ENCODE measurements at places on chromosomes 5 and 9. TPM values are rescaled to one million over a fixed set of nuclear protein-coding genes. Genes with fewer than 3 reads are reported as not detected.
A peak's percentile ranks its signal among the peaks of the same experiment; 100 is the strongest.

DNA sequence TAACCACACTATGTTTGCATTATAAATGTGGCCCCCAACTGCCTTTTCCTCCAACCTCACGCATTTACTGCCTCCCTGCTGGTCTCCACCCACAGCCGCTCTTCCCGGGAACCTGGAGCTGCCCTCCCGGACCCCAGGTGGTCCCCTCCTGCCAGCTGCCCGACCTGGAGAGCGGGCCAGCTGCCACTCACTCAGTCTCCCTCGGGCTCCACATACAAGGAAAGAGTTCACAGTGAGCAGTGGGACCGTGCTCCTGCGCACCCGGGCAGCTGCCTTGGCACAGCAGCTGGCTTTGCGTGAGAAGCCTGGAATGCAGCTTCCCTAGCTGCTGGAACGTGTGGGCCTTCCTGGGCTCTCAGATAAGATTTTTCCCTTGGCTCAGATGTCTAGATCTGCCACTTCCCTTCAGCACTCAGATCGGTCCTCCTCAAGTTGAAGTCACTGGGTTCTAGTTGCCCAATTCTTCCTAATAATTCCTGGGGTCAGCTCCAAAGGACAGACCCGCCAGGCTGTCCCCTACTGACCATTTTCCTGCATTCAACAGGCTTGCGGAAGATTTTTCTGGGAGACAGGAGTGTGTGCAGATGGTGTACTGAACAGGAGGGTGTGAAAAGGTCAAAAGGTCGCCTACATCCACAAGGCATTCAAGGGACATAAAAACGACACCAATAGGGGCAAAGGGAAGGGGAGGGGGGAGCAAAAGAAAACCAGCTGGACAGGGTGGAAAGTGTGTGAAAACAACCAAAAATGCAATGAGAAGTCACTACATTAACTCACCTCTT is 69.1 kb downstream of the MYO10 start:
- no peaks in the 10 kb centered on the region for H3K36me3 ChIP-seq
- H3K27ac ChIP-seq: no peak overlapping the region
- DNase-seq: no peak
- no peak overlapping the region for H3K4me3 ChIP-seq

DNA sequence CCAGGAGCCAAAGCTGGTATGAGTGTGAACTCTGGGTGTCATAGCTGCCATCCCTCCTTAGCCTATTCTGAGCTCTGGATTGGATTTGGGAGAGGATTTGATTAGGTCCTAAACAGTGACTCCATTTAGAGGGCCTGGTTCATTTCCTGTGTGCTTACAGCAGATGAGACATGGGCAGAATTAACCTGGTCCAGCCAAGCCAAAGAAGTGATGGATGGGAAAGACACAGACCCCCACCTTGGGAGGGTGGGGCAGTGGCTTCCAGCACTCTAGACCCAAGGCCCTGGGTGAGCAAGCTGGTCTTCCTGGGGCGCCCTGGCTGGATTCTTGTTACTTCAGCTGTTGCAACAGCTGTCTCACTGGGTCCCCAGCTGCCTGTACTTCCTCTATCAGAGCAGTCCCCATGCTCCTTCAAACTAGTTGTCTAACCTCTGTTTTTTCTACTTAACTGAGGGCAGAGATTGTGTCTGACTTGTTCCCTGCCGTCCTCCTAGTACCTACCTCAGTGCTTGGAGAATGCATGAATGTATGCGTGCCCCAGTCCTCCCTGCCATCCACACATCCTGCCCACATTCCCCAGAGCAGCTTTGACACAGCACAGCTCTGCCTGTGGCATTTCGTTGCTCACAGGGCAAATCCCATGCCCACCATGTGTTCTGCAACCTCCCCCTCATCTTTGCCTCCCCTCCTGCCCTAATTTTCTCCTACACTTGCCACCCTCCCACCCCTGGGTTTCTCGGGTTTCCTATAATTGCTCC is 115.9 kb downstream of the RGS3 start:
- no peak overlapping the region for H3K4me3 ChIP-seq
- DNase-seq: peak; percentile 26
- peak overlapping the region; percentile 74 for H3K27ac ChIP-seq
- no peaks in the 10 kb centered on the region for H3K27me3 ChIP-seq
- no peaks in the 10 kb centered on the region for H3K36me3 ChIP-seq

DNA sequence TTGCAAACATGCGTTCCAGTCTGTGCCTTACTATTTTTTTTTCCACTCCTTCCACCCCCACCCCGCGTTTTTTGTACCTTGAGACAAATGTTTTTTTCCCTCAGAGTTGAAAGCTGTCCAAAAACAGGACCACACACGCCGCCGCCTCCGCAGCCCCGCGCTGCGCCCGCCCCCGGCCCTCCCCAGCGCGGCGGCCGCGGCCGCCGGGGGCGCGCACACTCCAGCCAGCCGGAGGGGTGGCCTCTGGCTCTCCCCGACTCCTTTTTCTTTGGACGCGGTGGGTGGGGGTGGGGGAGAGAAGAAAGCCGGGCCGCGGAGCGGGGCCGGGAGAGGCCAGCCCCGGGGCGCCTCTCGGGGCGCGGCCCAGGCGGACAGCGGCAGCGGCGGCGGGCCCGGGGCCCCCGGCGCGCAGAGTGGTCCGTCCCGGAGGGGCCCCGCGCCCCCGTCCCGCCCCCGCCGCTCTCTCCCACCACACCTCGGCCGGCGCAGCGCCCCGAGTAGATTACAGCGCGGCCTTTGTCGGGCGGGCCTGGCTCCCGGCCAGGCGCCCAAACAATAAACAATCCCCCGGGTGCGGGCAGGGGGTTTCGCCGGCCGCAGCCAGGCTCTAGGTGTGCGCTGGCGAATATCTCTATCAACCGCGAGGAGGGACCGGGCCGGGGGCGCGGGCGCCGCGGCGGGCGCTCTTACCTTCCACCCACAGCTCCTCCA is 10.9 kb downstream of the PTCH1 start:
- DNase-seq: no peak
- H3K4me3 ChIP-seq: peak overlapping the region; percentile 95
- H3K27ac ChIP-seq: peak overlapping the region; percentile 98
- peaks cover 5% of the 10 kb centered on the region for H3K36me3 ChIP-seq

DNA sequence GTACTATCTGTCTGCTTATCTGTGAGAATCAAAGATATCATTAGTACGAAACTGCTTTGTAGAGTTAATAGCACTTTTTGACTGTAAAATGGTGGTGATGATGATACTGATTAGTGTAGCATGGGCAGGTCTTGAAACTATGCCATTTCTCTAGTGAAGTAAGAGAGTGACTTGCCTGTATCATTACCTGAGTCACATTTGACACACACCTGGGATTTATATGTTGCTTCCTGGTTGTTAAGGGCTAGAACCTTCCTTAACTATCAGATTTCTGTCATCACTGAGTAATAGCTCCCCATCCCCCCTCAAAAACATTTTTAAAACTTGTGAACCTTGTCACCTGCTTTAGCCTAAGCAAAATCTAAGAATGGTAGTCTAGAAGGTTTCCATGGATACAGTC is 135.6 kb upstream of the RORB start:
- no peak for DNase-seq
- no peak overlapping the region for H3K27ac ChIP-seq
- H3K27me3 ChIP-seq: no peaks in the 10 kb centered on the region

GRCh38 chr9:90883661-90884060 is 82.0 kb downstream of the SYK start:
- H3K27me3 ChIP-seq: no peaks in the 10 kb centered on the region
- DNase-seq: no peak
- no peaks in the 10 kb centered on the region for H3K36me3 ChIP-seq
- no peak overlapping the region for H3K27ac ChIP-seq
- no peaks in the 10 kb centered on the region for H3K4me1 ChIP-seq
- no peak overlapping the region for H3K4me3 ChIP-seq

DNA sequence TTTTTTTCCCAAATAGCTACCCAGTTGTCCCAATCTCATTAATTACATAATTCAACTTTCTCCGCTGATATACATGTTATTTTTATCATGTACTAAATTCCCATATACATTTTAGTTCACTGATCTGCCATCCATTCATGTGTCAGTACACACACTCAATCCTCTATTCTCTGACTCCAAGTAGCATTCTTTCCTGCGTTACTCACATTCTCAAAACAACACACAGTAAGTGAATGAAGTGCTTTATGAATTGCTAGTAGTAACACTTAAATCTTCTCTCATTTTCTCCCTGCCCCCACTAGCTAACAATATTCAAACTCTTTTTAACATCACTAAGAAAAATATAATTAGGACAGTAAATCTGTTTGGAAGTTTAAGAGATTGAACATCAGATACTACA is 8.9 kb downstream of the ZNF366 start:
- no peak overlapping the region for H3K27ac ChIP-seq
- H3K27me3 ChIP-seq: no peaks in the 10 kb centered on the region
- H3K4me3 ChIP-seq: no peak overlapping the region
- H3K36me3 ChIP-seq: no peaks in the 10 kb centered on the region
- H3K4me1 ChIP-seq: peaks cover 4% of the 10 kb centered on the region

DNA sequence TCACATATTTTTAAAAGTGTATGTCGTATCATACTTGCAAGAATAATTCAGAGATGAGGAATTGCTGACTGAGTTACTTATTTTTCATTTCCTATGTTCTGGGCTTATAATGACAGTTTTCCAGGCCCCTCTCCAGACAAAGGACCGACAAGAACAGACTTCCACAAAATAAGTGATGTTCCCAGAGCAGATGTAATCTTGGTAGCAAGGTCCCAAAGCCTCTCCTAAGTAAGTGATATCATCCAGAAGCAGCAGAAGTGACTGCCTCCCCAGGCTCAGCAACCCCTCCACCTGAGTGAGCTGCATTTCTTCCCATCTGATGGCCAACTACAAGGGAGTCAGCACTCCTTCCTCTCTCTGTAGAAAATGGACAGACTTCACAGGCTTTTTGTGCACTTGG is 57.1 kb downstream of the SEMA6A start:
- H3K27ac ChIP-seq: no peak overlapping the region
- H3K4me3 ChIP-seq: no peak overlapping the region
- H3K36me3 ChIP-seq: no peaks in the 10 kb centered on the region

PTPRD gene
- 5.0 TPM for total RNA-seq

SCAMP1 gene
- total RNA-seq: 30.3 TPM

HTR1A gene
- total RNA-seq: not detected

PCDHAC2 gene
- total RNA-seq: 1.3 TPM

CRAT gene
- 42.7 TPM for total RNA-seq

PCDHB6 gene
- total RNA-seq: 2.9 TPM

CCDC192 gene
- 1.8 TPM for total RNA-seq

Measured in tibial nerve (tissue), 4 donors.